ENCODE measurements at places on chromosomes 2 and 18. TPM values are rescaled to one million over a fixed set of nuclear protein-coding genes. Genes with fewer than 3 reads are reported as not detected.

GRCh38 chr2:226405465-226405864 is 394.2 kb downstream of the IRS1 start:
- DNase-seq = no peak

GRCh38 chr2:121472470-121472993 is 58.1 kb upstream of the RNU4ATAC start:
- no peak for DNase-seq

GRCh38 chr2:236949089-236949905 is 136.4 kb upstream of the COPS8 start:
- no peak for DNase-seq

- DNase-seq = no peak
Measured at GRCh38 chr18:2172881-2173280, 398.4 kb downstream of the METTL4 start.

Gene CDC42EP3
- total RNA-seq = 7.3 TPM

Gene GPR155
- 2.1 TPM for total RNA-seq

Gene B4GALT6
- total RNA-seq = 2.5 TPM

Gene CHRNG
- not detected for total RNA-seq

Gene UCN
- total RNA-seq = not detected
